ENCODE measurements at places on chromosomes 3 and 15.

DNA sequence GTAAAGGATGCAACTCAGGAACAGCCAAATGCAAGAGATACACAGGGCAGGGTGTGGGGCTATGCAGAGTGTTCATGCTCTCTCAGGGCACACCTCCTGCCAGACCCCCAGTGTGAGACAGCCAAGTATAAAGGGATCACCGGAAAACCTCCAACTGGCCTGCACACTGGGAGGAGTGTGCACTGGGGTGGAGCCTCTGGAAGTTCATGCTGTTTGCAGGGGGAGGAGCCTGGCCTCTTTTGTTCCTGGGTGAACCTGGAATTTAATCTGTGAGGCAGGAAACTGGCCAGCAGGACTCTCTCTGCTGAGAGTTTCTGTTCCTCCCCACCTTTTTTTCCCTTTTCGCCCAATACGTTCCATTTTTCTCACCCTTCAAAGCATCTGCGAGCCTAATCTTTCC, 204.1 kb downstream of the WNT5A start:
- DNase-seq, result no peak

DNA sequence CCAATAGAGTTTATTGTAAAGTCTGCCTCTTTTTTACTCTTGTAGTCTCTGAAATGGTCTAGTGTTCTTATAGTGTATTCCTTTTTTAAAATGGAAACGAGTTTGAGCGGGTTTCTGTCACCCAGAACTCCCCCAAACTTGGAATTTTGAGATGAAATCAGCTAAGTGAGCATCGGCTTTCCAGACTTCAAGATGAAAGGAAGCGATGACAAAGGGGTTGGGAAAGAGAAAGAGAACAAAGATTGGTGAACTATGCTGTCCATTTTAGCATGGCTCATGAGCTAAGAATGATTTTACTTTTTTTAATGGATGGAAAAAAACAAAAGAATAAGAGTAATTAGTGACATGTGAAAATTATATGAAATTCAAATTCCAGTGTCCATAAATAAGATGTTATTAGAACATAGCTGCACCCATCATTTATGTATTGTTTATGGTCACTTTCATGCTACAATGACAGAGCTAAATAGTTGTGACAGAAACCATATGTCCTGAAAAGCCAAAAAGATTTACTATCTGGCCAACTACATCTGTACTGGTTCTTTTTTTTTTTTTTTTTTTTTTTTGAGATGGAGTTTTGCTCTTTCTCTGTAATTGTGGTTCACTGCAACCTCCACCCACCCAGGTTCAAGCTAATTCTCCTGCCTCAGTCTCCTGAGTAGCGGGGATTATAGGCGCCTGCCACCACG, 52.7 kb upstream of the PDZRN3 start:
- no peak for DNase-seq

GRCh38 chr3:98540346-98540745, 8.6 kb downstream of the GPR15 start:
- DNase-seq, result peak; percentile 87

- DNase-seq, result no peak
Measured at GRCh38 chr3:9623148-9623547, 26.2 kb upstream of the MTMR14 start.

GRCh38 chr3:133805384-133805701, 272 bp upstream of the SRPRB start:
- no peak for DNase-seq

GRCh38 chr3:14957925-14958324, 10.5 kb downstream of the NR2C2 start:
- no peak for DNase-seq

DNA sequence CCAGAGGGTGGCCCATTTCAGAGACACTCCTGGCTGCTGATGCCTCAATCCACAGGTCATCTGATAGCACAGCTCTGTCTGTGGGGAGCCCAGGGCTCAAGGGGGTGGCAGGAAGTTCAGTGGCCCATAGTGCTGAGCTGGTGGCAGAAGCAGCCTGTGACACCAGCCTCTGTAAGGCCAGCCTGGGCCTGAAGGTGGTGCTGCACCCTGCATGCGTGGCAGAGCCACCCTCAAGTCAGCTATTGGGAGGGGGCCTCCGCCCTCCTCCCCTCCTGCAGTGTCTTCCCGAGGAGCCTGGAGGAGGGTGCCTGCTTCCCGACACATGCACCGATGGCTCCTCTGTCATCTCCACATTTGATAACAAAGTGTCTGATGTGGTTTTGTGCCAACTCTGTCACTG, 3.0 kb downstream of the PLA1A start:
- DNase-seq, result peak; percentile 54

DNA sequence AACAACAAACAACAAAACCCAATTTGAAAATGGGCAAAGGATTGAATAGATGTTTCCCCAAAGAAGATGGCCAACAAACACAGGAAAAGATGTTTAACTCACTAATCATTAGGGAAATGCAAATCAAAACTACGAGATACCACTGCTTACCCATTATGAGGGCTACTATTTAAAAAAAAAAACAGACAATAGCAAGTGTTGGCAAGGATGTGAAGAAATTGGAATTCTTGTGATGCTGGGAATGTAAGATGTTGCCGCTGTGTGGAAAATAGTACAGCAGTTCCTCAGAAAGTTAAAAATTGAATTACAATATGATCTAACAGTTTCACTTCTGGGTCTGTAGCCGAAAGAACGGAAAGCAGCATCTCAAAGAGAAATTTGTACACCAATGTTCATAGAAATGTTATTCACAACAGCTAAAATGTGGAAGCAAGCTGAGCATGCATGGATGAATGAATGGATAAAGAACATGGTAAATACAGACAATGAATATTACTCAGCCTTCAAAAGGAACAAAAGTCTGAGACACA, 121.9 kb downstream of the CHSY1 start:
- no peak for DNase-seq

GRCh38 chr15:35206060-35206675, 121.1 kb upstream of the NANOGP8 start:
- peak; percentile 37 for DNase-seq

DNA sequence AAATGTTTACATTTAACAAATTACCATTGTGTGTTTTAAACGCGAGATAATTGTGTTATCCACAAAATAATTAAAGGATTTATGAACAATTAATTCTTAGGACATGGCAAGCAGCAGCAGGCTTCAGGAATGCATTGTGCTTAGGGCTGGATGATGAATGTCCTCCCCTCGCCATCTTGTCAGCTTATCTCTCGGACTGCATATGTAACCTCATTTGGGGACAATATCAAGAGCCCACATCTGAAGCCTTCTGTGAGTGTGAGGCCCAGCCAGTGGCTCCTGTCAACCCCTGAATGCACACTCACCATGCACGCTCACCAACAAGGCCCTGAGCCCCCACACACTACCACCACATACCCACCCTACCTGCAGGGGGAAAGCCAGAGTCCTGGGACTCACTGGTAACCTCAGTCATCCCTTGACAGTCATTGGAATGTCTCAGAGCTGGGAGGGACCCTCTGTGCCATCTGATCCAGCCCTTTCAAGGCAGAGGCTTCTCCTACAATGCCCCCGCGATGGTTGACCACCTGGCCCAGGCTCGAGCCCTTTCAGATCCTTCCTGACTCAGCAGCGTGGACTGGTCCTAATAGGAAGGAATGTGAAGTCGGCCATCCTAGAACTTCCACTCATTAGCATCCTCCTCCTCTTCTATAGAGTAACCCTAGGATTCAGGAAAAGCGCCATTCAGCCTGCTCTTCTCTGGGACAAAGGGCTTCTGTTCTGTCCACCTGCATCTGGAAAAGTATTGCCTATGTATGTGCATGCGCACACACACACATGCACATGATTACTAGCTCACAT, 38.2 kb downstream of the MRPL46 start:
- no peak for DNase-seq

DNA sequence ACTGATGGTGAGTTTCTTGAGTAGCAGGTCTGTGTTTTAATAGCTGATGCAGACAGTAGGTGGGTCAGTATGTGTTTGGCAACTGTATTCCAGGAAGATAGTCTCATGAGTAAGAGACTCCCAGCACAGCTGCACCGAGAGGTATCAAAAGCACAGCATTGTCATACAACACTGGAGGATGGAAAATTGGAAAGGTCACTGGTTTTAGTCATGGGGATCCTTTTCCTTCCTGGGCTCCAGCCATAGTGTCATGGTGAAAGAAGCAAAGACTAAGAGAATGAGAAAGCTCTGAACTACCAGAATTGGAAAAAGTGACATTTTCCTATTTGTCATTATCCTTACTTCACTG, 61.5 kb downstream of the P3H2 start:
- no peak for DNase-seq

All from activated CD4-positive, alpha-beta T cell treated with anti-CD3 and anti-CD28 coated beads, Interleukin-2, Interleukin-6, amounts not matched to agents 100 ng/mL and 50 ng/mL, durations not matched to agents 16 hours and 8 hours (primary cell).